ENCODE measurements at places on chromosomes 12 and 14.
A peak's percentile ranks its signal among the peaks of the same experiment; 100 is the strongest.

GRCh38 chr14:93929657-93930056 lies 2.5 kb downstream of the FAM181A start:
- no peak for DNase-seq

GRCh38 chr12:124862768-124863415 lies 772 bp downstream of the SCARB1 start:
- DNase-seq, result no peak

DNA sequence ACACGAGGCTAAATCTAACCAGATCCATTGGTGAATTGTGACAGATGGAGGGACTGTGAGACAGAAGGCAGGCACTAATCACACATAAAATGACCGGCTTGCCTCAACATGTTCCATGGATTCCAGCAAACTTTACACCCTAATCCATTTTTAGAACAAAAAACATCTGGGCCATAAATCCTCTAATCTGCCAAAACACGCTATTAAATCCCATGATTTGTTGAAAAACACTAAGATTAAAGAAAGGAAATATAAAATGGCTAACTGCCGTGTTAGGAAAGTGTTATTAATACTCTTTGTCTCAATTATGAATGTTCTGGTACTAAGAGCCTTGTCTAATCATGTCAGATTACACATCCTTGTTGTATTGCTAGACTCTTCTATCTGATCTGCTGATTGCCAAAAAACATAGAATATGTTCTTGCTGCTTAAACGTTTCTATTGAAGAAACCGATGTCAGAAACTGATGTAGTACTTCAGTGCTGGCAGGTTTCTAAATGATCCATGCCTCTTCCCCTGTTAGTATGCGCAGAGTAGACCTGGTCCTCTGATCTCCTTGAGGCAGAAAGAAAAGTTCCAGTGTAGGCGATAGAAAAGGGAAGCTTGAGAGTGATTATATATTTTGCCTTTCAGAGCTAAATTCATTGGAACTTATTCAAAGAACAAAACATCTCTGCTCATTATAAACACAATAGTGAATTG lies 384.9 kb downstream of the SOX5 start:
- DNase-seq, result no peak

DNA sequence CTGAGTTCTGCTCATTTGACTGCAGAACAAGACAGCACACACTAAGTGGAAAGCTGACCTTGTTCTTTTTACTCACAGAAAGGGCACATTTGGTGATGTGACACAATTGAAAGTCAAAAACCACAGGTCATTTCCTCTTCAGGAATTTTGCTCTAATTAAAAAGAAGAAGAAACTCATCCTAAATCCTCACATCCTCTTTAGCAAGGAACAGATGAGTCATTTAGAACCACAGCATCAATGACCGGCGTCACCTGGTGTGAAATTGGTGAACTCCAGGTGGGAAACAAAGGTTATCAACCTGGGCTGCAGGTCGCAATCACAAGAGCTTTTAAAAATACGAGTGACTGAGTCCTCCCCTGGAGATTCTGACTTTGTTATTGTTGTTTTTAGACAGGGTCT lies 2.9 kb upstream of the RNU6-8 start:
- no peak for DNase-seq

GRCh38 chr12:20155374-20155773 lies 213.0 kb upstream of the PDE3A start:
- no peak for DNase-seq

DNA sequence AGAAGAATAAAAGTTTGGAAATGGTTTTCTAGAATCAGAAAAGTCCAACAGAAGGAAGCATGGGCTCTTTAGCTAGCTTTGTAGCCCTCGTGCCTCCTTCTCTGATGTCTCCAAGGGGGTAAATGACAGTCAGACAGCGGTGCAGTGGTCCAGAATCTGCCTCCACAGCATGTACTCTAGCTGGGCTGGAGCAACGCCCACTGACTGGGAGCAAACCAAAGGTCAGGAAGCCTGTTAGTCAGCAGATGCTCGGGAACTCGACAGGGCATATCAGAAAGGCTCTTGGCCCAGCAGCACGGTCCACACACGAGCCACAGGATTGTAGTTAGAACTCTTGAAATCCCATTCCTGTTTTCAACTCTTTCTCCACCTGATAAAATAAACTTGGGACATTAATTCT lies 164.3 kb downstream of the GRIN2B start:
- DNase-seq, result no peak

DNA sequence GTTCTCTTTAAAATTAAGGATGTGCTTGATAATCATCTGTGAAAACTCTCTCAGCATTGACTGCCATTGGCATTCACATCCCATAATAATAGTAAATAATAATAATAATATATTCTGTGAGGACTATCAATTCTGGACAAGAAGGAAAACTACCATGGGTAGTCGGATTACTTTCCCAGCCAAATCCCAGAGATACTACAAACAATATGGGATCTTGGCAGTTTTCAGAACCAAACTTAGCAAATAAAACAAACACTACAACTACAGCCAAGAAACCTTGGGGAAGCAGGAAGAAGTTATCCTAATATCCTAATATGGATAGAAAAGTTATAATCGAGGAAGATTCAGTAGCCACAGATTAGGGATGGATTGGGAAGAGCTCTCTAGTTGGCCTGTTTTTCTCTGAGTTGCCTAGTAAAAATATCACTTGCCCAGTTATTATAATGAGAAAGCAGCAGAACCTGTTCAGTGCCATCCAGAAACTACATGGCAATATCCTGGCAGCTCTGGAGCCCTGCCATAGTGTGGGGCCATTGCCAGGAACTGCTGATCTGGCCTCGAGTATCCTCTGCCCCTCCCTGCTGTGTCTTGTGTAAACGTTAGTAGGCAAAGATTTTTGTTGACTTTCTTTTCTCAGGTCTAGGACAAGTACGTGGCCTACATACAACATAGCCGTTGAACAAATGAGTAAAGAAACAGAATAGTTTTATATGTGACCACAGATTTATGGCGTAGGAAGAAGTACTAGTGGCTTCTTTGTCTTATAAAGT lies 193.5 kb downstream of the SLC2A13 start:
- no peak for DNase-seq

DNA sequence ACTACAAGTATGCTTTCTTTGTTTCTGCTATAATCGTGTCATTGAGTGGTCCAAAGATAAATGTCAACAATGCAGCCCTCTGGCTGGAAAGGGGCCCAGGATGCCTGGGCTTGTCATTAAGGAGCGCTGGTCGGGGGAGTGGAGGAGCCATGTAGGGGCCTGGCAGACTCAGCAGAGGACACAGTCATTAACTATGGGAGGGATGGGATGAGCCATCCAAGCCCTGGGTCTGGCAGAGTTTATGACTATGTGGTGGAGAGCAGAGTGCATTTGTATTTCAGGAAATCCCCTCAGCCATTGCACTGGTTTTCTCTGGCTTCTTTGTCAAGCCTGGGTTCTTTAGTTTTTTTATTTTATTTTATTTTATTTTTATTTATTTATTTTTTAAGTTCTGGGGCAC lies 243.1 kb downstream of the C12orf75 start:
- no peak for DNase-seq

- no peak for DNase-seq
These were observed 534.7 kb downstream of the LRFN5 start for GRCh38 chr14:42141328-42141727.

DNA sequence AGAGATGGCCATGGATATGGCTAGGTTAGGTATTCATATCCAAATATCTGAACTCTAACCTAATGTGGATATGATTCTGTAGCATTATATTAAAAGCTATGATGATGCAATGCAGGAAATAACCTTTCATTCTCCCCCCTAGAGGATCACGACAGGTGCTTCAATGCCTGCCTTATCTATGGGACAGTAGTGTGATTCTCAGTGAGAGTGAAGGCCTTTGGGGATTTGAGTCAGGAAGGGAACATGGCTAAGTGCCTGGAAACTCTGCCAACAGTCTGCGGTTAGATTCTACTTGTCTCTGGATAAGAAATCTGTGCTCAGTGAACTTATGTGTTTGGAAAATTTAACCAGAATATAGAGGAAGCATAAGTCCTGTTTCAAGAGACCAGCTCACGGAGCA lies 81.8 kb downstream of the SLC38A1 start:
- DNase-seq, result peak; percentile 78

DNA sequence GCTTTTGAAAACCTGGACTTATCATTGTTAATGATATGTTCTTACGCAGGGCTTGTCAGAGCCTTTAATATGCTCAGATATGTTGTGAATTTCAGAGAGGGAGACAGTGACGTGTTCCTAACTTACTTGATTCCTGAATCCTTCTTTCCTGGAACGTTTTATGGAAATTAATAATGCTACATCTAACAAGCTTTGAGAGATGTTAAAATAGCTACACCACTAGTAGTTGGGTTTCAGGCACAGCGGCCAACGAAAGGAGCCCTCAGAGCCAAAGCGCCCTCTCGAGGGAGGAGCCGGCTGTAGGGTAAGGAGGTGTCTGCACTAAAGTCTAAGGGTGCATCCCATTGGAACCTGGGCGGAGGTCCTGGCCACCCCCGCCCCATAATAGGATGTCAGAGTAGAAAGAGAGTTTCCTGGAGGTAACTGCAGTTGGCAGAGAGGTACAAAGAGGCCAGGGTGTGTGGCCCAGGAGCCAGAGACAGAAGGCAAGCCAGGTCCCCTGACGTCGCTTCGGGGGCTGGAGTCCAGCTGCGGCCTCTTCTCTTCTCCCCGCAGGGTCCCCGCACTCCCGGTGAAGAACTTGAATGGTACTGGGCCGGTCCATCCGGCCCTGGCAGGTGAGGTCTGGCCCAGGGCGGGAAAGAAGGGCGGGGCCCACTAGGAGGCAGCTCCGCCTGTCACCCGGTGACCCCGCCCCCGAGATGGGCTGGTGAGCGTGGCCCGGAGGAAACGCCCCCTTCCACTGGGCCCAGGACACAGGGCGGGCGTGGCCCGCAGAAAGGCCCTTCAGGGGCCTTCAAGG lies 36.3 kb downstream of the DTX1 start:
- no peak for DNase-seq

GRCh38 chr14:104700225-104700651 lies 10.8 kb downstream of the INF2 start:
- no peak for DNase-seq

DNA sequence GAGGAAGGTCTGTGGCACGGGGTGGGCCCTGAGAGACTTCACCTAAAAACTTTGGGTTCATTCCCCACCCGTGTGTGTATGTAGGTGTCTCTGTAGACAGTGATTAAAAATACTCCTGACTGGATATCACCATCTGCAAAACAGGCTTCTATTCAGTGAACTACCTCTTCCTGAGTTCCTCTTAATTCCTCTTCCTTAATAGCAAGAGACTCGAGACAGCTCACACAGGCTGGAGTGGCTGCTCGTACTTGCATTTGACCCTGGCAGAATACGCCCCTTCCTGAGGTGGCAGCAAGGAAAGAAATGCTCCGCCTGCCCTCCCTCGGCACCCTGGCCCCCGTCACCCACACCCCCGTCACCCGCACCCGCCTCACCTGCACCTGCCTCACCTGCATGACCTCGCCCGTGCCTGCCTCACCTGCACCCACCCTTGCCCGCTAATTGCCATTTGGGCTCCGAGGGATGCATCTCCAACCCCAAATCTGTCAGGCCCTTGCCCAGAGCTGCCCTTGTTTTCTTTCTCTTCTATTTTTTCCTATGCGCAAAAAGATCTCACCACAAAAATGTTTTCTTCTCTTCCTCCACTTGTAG lies 90.0 kb downstream of the FBXL14 start:
- no peak for DNase-seq

DNA sequence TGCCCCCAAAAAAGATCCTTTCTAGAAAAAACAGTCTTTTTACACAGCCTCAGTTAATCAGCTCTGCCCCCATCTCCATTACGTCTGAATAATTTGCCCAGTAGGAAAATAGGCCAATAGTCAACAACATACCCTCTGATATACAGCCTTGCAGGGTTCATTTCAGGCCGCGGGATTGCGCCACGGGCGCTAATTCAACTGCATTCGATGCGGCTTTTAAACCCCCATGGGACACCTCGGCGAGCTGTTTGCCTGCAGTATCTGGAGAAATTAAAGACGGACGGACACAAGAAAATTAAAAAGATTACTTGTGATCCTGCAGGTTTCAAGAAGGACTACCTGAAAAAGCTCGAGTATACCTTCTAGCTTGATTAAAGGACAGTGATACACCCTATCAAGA lies 36.1 kb downstream of the ERP29 start:
- no peak for DNase-seq

GRCh38 chr14:52553002-52553670 lies 500 bp downstream of the GPR137C start:
- DNase-seq, result peak; percentile 8

DNA sequence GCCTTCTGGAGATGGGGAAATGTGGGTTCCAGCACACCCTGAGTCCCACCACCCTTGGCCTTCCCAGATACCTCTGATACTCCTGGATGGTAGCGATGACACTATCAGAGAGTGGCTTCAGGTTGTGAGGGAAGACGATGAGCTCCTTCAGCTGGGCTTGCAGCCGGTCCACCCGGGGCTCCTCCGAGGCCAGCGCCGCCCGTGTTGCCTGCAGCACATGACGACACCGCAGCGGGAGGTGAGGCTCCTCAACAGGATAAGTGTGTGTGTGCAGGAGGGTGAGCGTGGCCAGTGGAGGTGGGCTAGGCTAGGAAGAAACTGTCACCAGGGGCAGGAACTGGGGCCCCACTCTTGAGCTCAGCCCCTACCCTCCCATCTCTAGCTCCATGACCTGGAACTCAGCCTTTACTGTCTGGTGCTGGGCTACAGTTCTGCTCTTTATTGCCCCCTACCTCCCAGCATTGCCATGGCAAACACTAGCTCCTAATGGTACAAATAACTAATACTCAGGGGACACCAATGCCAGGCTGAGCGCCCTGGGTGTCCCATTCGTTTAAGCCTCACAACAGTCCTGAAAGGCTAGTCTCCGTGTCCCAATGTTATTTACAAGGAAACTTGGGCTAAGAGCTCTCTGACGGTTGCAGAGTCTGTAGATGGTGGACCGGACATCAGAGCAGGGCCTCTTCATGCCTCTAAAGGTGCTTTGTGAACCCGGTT lies 64.1 kb downstream of the SYNE3 start:
- no peak for DNase-seq

DNA sequence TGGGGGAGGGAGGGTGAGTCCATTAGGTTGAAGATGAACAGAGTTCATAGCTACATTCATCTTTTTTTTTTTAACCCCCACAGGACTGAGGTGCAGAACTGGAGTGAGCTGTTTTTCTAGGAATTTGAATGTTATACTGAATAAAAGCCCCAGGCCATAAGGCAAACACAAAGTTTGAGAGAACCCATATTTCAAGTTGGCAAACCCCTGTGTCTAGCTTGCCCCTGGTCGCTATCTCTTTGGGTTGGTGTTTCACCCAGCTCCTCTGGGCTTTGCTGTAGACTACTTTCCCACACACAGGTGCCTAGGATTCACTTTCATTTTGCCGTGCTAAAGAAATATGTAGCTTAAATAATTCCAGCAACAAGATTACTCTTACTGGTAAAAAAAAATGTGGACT lies 5.2 kb upstream of the LMO3 start:
- DNase-seq, result no peak

DNA sequence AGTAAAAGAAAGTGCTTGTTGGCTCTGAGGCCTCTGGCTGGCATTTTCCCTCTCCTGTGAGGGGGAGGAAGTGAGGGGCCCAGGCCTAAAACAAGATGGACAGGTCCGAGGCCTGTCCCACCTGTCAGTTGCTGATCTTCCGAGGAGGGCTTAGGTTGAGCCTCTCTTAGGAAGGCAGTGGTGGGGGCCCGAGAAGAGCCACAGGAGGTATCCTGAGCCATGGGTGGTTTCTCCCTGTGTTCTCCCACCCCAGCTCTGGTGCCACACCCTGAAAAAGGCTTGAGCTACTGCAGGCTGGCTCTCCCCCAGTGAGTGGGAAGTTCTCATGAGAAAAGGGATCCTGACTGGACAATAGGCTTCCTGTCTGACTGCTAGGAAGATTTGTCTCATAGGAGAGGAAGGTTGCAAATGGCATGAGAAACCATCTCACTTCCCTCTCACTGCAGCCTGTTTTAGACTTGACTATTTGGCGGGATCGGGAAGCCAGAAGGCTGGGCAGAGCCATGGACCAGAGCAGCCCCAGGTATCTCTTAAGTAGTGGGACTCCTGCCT lies 72.1 kb upstream of the SRSF5 start:
- DNase-seq, result no peak

Data from fibroblast of skin of right biceps (primary cell).